ENCODE measurements at places on chromosomes 6 and 20. TPM values are rescaled to one million over a fixed set of nuclear protein-coding genes. Genes with fewer than 3 reads are reported as not detected.

- H3K36me3 ChIP-seq = no peaks in the 10 kb centered on the region
- no peak overlapping the region for H3K27ac ChIP-seq
- no peak overlapping the region for H3K4me3 ChIP-seq
Observed at GRCh38 chr6:85498596-85499258, 48.8 kb downstream of the NT5E start.

DNA sequence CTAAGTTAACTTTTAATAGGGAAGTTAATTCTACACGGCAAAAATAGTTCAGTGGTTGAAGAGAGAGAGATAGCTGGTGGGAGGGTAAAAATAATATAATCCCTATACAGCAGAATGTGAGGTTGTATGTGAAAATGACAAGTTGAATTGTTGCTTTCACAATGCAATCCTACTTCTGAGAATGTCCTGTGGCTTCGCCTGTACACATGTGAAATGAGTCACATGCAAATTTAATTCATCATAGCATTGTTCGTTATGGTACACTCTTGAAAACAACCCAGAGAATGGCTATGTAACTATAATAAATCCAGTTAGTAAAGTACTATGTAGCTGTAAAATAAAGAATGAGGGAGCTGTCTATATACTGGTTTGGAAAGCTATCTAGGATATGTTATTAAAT lies 46.0 kb upstream of the HINT3 start:
- H3K36me3 ChIP-seq = no peaks in the 10 kb centered on the region
- H3K27ac ChIP-seq = no peak overlapping the region
- no peaks in the 10 kb centered on the region for H3K4me1 ChIP-seq
- no peaks in the 10 kb centered on the region for H3K27me3 ChIP-seq

DNA sequence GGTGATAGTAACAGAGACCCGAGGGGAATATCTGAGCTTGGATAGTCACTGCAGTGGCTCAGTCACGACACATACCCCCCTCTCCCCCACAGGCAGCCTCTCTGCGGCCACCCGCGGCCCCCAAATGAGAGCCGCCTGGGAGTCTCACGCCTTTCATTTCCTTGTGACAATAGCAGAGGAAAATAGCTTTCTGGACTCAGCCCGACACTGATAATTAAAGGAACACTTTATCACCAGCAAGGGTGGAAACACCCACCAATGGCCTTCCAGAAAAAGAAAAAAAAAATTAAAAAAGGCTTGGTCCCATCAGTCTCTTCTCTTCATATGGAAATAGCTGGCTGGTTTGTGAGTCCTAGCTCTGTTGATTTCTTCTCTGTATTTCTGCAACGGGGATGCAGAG lies 35.1 kb upstream of the KCNG1 start:
- no peaks in the 10 kb centered on the region for H3K27me3 ChIP-seq
- no peaks in the 10 kb centered on the region for H3K36me3 ChIP-seq
- no peak overlapping the region for H3K27ac ChIP-seq

MROH8 gene
- total RNA-seq = 2.4 TPM

Data from thyroid gland (tissue), 4 donors.